ENCODE measurements at places on chromosomes 6 and 20.

DNA sequence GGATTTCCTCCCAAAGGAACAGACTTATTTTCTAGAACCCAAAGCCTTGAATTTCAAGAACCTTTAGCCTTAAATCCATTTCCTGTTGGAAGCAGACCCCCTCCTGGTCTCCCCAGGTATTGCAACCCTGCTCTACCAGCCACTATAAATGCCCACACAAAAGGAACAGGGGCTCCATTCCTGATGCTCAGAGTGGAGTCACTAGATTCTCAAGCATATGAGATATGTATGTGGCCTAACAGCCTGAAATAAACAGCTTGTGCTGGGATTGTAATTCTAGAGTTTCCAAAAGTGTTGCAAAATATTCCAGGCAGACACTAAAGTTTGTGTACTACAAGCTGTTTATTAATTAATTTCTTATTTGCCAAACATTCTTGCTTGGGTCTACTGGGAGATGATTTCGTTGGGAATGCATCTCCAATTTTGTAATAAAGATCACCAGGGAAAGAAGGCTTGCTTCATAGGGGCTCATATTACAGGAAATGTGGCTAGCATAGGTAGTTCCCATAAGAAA, 44.8 kb downstream of the RIPOR3 start:
- DNase-seq, result peak; percentile 79

DNA sequence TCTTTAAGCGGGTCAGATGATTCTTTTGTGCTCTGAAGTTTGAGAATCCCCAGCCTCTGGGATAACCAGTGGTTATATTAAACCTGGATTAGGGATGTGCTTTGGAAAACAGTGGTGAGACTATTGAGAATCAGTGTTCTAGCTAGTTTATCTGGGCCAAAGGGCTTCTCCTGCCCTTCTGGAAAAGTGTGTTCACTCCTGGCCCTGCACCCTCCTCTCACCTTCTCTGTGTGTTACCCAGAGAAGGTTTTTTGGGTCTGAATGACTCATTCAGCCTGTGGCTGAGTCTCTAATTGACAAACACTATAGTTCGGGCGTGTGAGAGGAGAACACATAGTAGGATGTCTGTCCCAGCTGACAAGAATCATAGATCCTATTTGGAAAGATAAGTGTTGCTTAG, 66.7 kb downstream of the LRRC1 start:
- DNase-seq, result no peak

GRCh38 chr20:18851629-18852028, 38.0 kb downstream of the SCP2D1 start:
- no peak for DNase-seq

GRCh38 chr6:166742981-166743380, 115.9 kb upstream of the RPS6KA2 start:
- DNase-seq, result no peak

GRCh38 chr20:38132156-38132909, 32.7 kb downstream of the TGM2 start:
- DNase-seq, result no peak

DNA sequence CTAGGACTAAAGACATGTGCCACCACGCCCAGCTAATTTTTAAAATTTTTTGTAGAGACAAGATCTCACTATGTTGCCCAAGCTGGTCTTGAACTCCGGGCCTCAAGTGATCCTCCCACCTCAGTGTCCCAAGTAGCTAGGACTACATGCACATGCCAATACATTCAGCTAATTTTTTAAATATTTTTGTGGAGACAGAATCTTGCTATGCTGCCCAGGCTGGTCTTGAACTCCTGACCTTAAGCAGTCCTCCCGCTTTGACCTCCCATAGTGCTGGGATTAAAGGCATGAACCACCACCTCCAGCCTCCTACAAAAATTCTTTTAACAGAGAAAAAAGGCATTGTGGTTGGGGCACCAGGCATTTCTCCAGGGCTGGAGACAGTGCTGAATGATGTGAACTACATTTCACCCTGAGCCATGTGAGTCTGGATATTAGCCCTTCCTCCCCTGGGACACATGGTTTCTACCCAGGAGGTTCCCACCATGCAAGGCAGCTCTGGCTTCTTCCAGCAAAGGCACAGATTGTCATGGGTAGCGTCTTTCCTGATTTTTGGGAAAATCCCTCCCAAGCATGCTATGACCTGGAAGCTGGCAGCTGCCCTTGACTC, 36.3 kb upstream of the CMTR1 start:
- DNase-seq, result peak; percentile 52

- peak; percentile 67 for DNase-seq
Measured at GRCh38 chr20:3716195-3716834, 3.9 kb upstream of the SIGLEC1 start.

GRCh38 chr6:36609582-36609981, 15.4 kb downstream of the SRSF3 start:
- DNase-seq, result no peak

GRCh38 chr6:119637768-119638167, 288.2 kb upstream of the MAN1A1 start:
- DNase-seq, result no peak

DNA sequence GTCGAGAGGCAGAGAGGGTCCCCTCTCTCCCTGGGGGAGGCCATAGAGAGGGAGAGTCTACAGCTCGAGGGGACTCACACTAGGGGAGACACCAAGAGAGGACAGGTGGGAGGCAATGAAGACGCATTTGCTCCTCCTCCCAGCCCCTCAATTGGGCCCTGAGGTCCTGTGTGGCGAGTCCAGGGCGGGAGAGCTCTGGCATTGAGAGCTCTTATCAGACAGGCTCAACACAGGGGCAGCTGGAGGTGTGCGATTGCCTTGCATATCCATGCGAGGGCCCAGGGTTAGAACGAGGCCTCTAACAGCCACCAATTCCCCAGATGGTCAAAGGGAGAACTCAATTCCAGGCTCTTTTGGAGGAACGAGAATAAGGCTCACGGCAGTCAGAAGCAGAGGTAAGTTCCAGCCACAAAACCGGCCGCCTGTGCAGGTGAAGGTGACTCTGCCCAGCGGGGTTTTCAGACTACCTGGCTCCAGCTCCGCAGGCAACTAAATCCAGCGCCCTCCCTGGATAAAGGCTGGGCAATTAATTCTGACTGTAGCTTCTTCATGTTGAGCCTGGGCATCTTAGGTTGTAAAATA, 94.0 kb upstream of the MPC1 start:
- DNase-seq, result no peak

DNA sequence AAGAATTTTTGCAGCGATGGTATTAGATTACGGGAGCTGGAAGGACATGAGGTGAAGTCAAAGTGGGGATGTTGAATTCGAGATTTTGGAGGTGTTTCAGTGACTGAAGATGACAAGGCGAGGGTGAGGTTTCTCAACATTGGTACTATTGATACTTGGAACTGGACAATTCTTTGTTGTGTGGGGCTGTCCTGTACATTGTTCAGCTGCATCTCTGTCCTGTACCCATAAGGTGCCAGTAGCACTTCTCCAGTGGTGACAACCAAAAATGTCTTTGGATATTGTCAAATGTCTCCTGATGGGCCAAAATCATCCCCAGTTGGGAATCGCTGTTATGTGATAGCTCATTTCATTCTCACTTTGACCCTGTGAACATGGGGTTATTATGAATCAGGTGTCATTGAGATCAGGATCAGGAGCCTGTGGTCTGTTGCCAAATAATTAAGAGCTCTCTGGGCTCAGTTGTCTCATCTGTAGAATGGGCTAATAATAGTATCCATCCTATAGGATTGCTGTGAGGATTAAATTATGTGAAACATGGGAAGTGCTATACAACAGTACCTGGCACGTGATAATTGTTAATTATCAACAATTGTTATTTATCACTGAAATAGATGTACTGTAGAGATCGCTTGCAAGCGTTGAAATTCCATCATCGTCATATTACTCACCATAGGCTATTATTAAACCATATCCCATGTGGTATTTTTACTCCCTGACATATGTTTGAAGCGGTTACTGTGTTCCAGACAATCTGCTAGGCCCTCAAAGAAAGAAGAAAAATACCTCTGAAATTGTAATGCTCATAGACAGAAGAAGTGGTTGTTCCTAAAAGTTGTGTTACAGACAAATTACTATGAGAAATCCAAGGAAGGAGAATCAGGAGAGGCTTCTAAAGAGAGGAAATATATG, 48.5 kb upstream of the TTPAL start:
- no peak for DNase-seq

DNA sequence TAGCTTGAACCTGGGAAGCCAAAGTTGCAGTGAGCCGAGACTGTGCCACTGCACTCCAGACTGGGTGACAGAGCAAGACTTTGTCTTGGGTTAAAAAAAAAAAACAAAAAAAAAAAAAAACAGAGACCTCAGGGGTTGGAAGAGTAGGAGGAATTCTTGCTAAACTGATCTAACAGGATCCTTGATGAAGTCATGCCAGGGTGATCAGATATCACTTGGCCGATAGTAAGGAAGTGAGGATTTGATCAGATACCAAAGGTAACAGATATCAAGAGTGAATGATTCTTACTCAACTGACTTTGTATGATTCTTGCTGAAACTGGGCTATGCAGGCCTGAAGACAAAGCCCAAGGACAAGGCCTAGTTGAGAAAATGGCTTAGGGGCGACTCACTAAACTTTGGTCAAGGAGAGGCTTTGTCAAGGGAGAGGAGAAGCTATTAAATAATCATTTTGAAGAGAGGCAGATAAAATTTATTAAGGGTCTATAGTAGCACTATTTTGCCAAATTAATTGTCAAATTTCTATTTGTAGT, 624.7 kb downstream of the UTRN start:
- no peak for DNase-seq

DNA sequence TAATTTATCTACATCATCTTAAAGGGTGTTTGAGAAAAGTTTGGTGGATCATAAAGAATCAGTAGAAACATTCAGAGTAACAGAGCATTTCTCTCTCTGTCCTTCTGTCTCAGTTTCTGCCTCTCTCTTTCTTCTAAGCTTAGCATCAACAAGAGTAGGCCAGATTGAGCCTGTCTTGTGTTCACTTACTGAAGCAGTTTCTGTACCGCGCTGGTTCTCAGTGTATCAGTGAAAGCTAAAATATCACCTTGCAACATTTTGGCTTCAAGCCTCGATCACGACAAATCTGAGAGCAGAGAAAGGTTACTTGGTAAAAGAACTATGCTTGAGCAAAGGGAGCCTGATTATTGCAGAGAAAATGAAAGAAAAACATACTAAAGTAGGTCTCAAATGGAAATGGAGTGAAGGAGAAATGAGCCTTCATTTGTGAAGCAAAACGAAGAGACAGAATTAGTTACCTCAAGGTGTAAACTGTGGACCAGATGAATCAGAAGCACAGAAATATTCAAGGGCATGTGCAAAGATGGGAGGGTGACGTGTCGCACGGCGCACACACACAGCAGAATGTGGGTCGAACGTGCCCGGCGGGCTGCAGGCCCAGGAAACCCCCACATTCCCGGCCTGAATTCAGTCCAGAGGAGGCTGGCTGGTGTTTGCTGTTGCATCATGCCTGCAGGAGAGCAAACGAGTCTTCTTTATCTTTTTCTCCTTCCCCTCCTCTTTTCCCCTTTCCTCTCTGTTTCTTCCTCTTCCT, 509.3 kb downstream of the QKI start:
- DNase-seq, result no peak

DNA sequence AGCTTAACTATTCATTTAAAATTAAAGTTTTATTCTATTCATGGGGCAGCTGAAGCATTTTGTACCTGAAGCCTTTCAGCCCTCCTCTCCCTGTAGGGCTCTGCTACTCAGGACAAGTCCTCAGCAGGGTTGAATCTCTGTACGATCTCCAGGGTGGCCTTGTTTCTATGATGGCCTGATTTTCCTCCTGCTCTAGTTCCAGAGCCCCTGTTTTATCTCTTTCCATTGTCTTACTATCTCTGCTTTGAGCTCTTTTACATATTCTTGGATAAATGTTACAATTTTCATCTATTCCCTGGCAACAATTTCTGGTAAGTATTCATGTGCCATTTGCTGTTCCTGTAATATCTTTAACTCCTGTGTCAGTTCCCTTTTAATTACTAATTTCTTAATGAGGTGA, 19.8 kb upstream of the MYL9 start:
- DNase-seq, result no peak

DNA sequence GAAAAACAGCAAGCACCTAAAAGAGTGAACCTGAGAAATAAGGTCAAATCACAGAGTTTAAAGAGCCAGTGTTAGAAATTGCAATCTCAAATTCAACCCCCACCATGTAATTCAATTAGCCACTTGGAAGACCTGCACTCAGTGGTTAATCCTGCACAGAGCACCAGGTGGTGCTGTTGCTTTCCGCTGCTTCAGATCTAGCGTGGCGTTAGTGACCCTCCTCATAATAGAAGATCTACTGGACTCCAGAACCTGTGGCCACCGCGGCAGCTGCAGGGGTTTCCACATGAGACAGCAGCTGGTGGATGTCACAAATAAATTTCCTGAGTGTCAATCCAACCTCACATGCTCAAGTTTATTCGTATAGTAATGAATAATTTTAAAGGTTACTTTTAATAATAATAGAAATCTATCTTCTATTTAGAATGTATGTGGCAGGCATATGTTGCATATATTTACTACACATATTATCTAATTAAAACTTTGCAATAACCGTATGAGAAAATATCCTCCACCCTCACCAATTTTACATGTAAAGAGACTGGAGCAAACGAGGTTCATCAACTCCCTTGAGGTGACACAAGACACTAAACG, 84.4 kb downstream of the SYNE1 start:
- DNase-seq, result peak; percentile 86

DNA sequence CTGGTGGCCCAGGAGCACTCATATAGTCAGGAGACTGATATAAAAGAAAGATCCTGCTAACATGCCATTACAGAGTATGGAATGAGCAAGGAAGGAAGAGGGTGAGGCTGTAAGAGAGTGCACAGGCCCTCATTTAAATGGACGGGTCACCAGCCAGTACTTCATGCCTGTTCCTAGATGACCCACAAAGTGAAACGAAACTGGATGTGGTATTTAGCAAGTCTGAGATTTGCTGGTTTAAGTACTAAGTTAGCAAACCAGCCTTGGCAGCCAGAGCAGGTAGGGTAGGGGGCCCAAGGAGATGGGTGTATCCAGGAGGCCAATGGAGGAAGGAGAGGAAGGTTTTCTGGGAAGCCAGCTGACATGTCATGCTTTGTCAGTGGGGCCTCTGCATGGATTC, 15.9 kb downstream of the NT5E start:
- no peak for DNase-seq

- peak; percentile 59 for DNase-seq
Measured at GRCh38 chr6:52049252-52050050, 38.0 kb downstream of the PKHD1 start.

DNA sequence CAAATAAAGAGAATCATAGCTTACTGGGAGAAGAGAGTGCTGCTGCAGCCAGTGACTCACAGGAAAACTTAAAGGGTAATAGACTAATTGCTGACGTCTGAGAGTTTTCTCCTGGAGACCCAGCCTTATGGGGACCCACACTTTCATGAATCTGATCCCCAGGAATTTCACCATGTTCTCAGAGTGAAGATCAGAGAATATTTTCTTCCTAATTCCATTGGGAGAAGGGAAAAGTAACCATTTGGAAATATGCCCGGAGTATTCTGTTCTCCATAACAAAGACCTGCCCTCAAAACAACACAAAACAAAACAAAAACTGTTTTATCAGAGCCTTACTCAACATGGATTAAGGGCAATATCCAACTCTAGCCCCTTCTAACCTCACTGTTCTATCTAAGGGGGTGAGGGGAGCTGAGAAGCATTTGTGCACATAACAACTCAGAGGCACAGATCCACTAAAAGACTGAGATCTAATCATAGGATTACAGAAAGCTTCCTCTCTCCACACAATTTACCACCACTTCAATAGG, 168.2 kb upstream of the SSTR4 start:
- DNase-seq, result peak; percentile 53
